ENCODE measurements at places on chromosomes 5 and 9. TPM values are rescaled to one million over a fixed set of nuclear protein-coding genes. Genes with fewer than 3 reads are reported as not detected.

PLEKHG4B gene
- total RNA-seq: 7.0 TPM

GRCh38 chr5:7642029-7642428 lies 208.9 kb downstream of the CFAP90 start:
- no peak for DNase-seq

- no peak for DNase-seq
Observed at GRCh38 chr5:90438100-90438499, 28.5 kb upstream of the CETN3 start.

DNA sequence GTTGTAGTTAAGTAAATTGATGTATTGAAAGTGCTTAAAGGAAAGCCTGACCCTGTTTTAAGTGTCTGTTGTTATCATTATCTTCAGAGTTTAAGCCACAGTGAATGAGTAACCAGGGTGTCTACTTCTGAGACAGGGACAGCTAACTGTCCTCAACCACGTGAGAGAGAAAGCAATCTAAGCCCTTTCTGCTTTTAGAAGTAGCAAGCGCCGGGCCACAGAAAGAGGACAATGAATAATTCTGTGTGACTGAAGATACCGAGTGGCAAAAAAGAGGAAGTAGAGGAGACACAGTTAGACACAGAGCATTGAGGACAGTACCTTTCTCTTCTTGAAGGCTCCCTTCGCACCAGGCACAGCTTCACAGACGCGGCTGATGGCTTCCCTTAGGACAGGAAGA lies 86.3 kb downstream of the S1PR3 start:
- DNase-seq: no peak

- DNase-seq: no peak
Observed at GRCh38 chr5:153256-153655, 38.0 kb upstream of the LRRC14B start.

DNA sequence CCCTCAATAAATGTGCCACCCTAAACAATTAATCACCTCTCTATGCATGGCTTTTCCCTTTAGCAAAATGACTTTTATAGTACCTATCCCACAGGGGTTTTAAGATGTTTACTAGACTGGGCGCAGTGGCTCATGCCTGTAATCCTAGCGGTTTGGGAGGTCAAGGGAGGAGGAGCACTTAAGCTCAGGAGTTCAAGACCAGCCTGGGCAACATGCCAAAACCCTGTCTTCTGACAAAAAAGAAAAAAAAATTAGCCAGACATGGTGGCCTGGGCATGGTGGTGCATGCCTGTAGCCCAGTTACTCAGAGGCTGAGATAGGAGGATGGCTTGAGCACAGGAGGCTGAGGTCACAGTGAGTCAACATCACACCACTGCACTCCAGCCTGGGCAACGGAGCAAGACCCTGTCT lies 13.5 kb downstream of the SH3TC2 start:
- no peak for DNase-seq
